ENCODE measurements at places on chromosomes 3 and 15.

DNA sequence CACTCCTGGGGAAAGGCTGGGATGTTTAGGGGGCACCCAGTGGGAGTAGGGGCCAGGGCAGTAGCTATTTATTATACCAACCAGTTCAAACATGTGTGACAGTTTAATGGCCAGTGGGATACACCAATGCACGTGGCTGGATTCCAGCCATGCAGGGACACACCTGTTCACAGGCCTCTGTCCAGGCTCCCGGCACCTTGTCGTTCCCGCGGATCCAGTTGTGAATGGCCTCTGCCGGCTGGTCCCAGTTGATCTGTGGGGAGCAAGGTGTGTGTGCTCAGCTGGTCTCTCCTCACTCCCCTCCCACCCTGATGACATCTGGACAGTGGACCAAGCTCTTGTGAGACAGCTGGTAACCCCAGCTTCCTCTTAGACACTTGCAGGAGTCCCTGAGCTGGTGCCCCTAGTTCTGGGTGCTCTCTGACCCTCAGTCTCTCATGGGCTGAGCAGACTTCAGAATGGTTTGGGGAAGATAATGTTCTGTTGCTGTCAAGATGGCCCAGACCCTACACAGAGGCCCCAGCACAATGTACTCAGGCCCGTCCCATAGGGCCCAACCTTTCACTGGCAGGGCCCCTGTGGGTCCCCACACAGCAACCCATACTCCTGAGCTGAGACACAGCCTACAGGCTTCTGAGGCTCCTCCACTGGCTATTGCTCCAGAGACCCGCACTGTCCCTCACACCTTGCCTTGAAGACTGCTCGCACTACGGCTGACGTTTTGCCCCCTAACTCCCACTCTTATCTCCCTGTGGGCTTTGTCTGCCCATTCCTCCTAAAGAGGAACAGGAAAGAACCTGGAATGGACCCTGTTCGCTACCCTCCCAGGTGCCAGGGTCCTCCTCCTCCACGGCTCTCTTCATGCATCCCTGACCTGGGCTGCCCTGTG, 25.8 kb downstream of the ALDH1L1 start:
- no peak for DNase-seq

DNA sequence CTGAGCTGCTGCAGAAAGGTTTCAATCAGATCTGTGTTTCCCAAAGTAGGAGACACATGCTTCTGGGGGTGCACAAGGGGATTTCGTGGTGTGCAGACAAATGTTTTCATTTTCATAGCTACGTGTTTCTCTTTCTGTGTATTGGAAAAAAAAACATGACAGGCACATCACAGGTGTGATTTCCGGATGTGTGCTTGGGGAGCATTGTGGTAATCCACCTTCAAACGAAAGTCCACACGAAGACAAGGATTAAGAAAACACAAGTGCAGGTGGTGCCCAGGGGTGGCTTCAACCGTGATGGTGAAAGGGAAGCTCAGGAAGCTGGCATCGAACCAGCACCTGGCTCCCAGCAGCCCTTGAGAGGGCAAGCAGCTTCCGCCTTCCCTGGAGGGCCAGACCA, 164.6 kb upstream of the LINGO1 start:
- DNase-seq = no peak

DNA sequence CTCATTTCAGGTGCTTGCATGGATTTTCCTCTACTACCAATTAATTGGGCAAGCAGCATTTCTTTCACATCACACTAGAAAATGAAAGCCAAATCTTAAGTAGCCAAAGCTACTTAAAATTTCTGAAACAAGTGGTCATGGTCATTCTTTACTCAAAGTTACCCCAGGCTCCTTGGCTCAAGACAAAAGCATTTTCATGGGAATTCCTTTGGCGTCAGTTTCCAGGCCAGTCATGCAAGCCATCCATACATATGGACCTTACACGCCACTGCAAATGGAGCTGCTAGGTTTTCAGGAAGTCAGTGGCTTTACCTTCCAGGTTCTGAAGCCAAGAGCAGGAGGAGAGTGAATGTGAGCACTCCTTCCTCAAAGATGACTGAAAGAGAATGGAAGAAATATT, 83.7 kb upstream of the IL12A start:
- no peak for DNase-seq

GRCh38 chr15:63672775-63673174, 75.6 kb downstream of the FBXL22 start:
- DNase-seq = no peak

DNA sequence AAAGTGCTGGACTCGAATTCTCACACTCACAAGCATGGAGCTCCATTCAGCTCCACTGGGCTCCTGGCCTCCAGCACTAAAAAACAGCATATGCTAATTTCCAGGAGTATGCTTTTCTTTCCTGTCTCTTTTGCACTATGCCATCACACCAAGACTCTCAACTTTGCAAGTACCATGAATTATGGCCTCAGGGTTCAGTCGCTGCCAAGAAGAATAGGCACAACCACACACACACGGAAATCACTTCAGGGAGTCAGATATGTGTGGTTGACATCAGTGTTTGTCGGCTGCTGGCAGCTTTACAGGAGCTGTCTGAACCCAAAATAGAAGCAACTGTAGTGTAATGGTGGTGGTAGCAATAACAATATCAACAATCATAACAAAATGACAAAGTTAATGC, 305.0 kb upstream of the SLCO3A1 start:
- no peak for DNase-seq
